GM10248 (cell line): ENCODE measurements at places on chromosomes 11 and 22.

GRCh38 chr22:22941831-22942510 lies 54.4 kb downstream of the IGLL5 start:
- DNase-seq: no peak

DNA sequence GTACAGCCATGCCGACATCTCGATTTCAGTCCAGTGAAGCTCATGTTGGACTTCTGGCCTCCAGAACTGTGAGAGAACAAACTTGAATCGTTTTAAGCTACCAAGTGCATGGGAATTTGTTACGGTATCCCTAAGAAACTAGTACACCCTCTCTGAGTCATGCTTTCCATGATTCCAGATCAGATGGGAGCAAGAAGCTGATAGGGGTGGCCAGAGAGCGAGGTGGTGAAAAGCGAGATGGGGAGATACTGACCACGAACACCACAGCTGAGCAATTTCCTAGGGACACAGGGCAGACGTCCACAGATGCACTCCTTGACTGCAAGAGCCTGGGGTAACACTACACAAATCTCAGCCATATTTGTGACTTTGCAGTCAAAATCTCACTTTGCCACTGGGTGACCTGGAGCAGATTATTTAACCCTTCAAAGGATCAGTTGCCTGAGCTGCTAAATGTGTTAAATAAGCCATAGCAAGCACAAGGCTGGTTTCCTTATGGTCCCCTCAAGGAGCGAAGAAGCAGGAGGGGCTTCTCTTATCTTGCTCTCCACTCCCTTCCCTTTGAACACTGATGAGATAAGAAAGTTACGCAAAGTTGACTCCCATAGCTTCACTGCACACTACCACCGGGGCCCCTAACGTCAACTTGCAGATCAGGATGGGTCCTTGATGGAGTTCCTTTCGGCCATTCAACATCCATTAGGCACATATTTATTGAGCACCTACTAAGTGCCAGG lies 22.6 kb upstream of the RCN1 start:
- DNase-seq: no peak

DNA sequence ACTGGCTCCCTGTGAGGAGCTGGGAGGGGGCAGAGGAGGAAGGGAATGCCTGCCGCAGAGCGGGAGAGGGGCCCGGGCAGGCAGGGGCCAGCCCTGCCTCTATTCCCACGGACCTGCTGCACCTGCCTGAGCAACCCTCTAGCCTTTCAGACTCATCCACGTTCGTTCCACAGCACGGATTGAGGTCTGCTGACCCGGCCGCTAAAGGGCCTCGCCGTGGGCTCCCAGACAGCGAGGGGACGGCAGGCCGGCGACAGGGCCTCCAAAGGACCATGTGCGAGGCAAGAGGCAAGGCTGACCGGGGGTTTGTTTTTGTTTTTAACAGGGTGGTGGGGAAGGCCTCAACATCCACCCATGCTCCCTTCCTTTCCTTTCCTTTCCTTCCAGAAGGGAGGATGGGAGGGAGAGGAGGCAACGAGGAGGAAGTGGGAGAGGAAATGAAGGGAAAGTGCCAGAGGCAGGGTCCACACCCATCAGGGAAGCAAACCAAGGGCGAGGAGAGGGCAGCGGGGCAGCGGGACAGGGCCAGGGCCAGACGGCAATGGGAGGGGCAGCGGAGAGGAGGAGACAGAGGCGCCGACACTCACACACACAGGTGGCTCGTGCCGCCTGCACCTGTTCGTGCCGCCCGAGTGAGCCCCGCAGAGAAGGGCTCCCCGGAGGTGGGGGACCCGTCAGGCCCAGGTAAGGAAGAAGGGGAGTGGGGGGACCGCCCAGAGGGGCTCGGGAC lies 7.5 kb downstream of the LRFN4 start:
- no peak for DNase-seq

GRCh38 chr22:31295831-31296657 lies 3.8 kb upstream of the PIK3IP1 start:
- DNase-seq: no peak

- no peak for DNase-seq
Measured at GRCh38 chr11:78300108-78300839, 111.6 kb downstream of the USP35 start.

GRCh38 chr11:17268902-17269301 lies 7.6 kb upstream of the NUCB2 start:
- DNase-seq: no peak

GRCh38 chr11:44199298-44199697 lies 103.8 kb downstream of the EXT2 start:
- no peak for DNase-seq

GRCh38 chr11:24198481-24198880 lies 298.4 kb upstream of the LUZP2 start:
- no peak for DNase-seq

DNA sequence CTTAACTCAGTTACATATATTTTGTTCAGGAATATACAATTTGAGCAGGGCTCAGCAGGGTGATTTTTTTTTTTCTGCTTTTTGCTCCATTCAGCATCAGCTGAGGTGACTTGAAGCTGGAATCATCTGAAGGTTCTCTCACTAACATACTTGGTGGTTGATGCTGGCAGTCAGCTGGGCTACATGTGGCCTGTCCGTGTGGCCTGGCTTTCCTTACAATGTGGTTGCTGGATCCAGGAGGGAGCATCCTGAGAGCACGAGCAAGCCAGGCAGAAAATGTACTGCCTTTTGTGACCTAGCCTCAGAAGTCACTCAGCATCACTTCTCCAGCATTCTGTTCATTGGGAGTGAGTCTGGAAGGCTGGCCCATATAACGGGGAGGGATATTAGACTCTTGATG lies 151.6 kb upstream of the E2F8 start:
- no peak for DNase-seq

DNA sequence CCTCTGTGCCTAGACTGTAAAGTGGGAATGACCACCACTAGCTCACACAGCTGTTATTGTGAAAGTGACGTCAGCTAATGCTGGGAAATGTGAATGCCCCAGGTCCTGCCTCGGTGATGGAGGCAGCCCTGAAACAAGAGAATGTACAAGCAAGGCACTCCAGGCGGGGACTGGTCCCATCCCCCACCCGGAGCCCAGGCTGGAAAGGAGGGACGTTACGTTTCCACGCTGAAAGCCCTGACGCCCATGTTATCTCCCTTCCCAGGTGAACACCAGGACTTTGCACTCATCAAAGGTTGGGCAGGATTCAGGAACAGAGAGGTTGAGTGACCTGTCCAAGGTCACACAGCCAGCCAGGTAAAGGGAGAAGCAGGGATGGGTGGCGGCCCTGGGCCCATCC lies 784 bp downstream of the SULT4A1 start:
- DNase-seq: no peak

- DNase-seq: peak; percentile 80
Measured at GRCh38 chr11:9015677-9016076, 11.9 kb upstream of the NRIP3 start.
